RWPE1 (cell line): ENCODE measurements at places on chromosomes 13 and 19.

- no peak for DNase-seq
Observed at GRCh38 chr13:66640231-66640630, 589.9 kb downstream of the PCDH9 start.

GRCh38 chr19:292951-293350, 1.7 kb upstream of the PLPP2 start:
- DNase-seq: no peak

DNA sequence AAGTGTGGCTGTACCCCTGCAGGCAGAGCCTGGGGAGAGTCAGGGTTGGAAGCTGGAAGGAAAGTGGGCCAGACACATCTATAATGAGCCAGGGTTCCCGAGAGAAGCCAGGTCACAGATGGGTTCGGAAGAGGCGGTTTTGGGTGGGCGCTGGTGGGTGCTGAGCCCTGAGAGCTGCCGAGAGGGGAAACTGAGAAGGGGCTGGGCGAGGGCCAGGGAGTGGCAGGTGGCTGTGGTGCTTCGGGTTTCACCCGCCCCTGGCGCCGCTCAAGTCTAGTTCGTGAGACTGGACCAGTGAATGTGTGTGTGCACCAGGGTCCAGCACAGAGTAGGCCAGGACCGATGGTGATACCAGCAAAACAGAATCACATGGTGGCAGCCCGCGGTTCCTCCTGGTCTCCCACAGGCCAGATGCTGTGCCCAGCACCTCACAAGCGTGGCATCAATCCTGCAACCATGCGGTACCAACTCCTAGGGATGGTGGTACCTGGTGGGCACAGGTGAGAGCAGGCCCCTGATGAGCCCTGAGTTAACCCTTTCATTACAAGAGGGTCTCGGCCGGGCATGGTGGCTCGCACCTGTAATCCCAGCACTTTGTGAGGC, 1.8 kb upstream of the LRRC4B start:
- no peak for DNase-seq

DNA sequence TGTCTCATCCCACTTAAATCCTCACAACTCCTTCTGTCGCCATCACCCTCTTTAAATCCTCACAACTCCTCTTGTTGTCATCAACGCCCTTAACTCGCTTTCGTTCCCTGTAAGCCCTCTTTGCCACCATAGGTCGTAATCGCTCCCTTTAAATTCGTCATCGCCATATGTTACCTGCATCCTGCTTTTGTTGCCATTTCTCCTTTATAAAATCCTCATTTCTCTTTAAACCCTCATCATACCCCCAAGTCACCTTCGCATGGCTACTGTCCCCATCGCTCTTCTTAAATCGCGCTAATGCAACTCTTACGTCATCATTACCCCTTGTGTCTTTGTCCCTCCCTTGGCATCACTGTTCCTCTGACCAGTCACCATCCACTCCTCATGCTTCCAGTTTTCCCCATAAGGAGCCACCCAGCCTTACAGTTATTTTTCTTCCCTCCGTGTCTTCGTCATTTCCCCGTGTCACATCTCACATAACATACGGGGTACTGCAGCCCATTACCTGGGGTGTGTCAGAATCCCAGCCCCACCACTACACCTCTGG, 539 bp downstream of the PLD3 start:
- DNase-seq: peak; percentile 25

DNA sequence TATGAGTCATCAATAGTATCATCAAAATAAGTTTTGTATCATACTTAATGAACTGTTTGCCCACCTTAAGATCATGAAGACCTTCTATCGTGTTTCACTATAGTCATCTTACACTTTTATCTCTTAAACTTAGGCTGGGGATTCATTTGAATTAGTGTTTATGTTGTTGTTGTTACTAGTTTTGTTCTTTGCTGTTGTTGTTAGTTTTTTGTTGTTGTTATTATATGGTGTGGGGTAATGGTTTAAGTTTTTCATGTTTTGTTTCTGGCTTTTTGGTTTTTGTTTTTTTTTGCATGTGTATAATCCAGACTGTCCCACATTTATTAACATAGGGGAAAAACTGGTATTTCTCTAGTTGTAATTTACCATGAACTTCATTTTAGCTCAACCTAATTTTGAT, 965.1 kb upstream of the MIR17HG start:
- DNase-seq: no peak

DNA sequence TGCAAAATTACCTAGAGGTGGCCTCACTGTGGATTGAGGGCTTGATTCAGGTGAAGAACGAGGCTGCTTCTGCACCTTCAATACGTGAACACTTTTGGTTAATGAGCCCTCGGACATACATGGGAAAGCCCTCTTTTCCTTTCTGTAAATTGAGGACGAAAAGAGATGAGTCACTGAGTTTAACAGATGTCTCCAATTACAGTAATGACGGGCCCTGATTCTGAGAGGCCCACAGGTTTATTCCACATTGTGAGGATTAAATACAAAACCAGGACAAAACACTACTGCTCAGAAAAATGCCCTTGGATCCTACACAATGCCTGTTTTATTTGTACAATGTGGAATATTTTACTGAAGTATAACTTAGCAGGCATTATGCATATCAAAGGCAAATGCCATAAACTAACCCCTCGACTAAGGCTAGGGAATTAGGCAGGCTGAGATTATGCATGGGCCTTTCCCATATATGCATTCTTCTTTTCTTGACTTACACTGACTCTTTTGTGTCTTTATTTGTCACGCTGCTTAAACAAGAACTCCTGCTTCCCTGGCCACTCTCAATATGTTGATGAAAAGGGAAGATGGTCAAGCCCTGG, 819.9 kb downstream of the OLFM4 start:
- no peak for DNase-seq

GRCh38 chr13:98228661-98229341, 51.7 kb upstream of the RNF113B start:
- DNase-seq: no peak

DNA sequence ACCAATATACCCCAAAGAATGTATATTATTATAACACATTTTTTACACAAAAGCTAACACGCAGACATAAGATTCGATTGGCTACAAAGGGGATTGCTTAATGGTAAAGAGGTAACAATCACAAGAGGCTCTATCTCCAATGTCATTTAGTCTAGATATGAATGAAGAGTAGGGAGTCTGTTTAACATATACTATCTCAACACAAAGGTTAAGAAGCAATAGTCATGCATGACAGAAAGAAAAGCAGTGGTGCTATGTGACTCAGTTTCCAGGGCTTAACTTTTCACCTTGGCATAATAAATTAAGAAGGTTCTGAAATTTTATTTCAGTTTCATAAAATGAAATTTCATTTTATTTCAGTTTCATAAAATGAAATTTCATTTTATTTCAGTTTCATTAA, 33.3 kb downstream of the UFM1 start:
- no peak for DNase-seq

GRCh38 chr13:73369095-73369494, 310.3 kb downstream of the KLF5 start:
- DNase-seq: peak; percentile 13

DNA sequence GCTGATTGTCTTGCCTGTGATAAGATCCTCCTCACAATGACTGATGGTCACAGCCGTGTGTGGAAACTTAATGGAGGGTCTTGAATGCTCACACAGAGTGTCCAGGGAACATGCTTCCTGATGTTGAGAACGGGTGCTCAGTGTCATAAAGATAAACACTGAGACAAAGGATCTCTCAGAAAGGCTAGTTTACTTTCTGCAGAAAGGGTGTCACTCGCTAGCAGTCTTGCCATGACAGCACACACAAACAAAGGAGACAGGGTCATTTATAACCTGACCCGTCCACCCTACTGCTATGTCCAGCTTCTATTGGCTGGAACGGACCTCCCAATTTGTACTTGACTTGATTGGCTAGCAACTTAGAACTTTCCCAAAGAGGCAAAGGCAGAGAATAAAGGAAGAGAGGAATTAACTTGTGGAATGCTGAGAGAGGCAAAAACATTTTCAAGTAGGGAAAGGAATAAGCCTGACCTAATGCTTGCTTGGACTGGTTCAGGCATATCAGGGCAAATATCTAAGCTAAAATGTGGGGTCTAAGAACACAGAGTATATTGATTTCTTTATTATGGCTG, 39.0 kb upstream of the PSG9 start:
- DNase-seq: no peak

- DNase-seq: no peak
Observed at GRCh38 chr13:60170414-60170813, 6.7 kb upstream of the DIAPH3 start.

GRCh38 chr13:111129465-111130115, 14.5 kb downstream of the ARHGEF7 start:
- no peak for DNase-seq
